ENCODE measurements at places on chromosomes 4 and X. TPM values are rescaled to one million over a fixed set of nuclear protein-coding genes. Genes with fewer than 3 reads are reported as not detected.

GRCh38 chr4:8195841-8196458, 3.1 kb upstream of the SH3TC1 start:
- peaks cover 22% of the 10 kb centered on the region for H3K4me1 ChIP-seq

- no peak for DNase-seq
- peaks cover 5% of the 10 kb centered on the region for H3K4me1 ChIP-seq
- H3K27me3 ChIP-seq, result no peaks in the 10 kb centered on the region
- H3K36me3 ChIP-seq, result no peaks in the 10 kb centered on the region
These were observed 1.4 kb downstream of the NSG1 start for GRCh38 chr4:4388311-4388790.

GRCh38 chrX:115029869-115030570, 12.6 kb upstream of the IL13RA2 start:
- no peaks in the 10 kb centered on the region for H3K27me3 ChIP-seq
- no peak overlapping the region for H3K4me3 ChIP-seq
- H3K36me3 ChIP-seq, result no peaks in the 10 kb centered on the region
- no peak overlapping the region for H3K27ac ChIP-seq
- no peaks in the 10 kb centered on the region for H3K4me1 ChIP-seq
- no peak for DNase-seq

DNA sequence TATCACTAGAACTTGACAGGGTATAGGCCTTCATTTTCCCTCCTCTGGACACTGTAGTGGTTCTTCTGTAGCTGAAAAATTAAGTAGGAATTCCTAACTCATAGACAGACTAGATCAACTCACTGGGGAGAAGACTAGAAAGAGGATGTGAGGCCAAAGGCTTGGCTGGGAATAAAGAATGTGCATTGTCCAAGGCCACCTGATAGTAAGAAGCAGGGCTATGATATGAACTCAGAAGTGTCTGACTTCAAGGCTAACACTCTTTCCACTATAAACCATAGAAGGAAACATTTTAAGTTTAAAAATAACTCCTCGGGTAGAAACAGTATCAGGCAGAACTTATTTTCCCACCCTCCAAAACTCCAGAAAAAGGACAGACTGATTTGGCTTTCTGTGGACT, 346.6 kb downstream of the OPHN1 start:
- no peaks in the 10 kb centered on the region for H3K4me1 ChIP-seq
- H3K4me3 ChIP-seq, result no peak overlapping the region
- H3K27me3 ChIP-seq, result no peaks in the 10 kb centered on the region
- no peak for DNase-seq
- no peaks in the 10 kb centered on the region for H3K36me3 ChIP-seq
- H3K27ac ChIP-seq, result no peak overlapping the region

- peaks cover 5% of the 10 kb centered on the region for H3K4me1 ChIP-seq
- H3K27ac ChIP-seq, result no peak overlapping the region
- H3K36me3 ChIP-seq, result no peaks in the 10 kb centered on the region
- no peaks in the 10 kb centered on the region for H3K27me3 ChIP-seq
These were observed 161.5 kb downstream of the SOWAHB start for GRCh38 chr4:76736414-76736813.

DNA sequence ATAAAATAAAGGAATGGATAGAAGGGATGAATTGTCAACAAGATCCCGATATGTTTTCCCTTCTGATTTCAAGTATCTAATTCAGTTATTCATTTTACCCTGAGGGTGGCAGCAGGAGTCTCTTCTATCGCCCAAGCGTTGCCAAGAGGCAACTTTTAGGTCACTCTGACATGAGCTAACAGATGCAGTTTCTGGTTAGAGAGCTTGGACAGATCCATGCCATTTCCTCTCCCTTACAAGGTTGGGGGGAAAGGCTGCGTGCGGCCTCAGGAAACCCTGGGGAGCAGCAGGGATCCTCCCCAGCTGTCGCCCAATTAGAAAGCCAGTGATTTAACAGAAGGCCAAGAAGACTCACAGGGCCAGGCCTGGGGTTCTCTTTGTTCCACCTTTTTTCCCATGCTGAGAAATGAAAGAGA, 35.3 kb upstream of the WAS start:
- H3K4me1 ChIP-seq, result no peaks in the 10 kb centered on the region
- no peak overlapping the region for H3K4me3 ChIP-seq
- no peaks in the 10 kb centered on the region for H3K27me3 ChIP-seq
- H3K27ac ChIP-seq, result no peak overlapping the region
- peak; percentile 30 for DNase-seq

DNA sequence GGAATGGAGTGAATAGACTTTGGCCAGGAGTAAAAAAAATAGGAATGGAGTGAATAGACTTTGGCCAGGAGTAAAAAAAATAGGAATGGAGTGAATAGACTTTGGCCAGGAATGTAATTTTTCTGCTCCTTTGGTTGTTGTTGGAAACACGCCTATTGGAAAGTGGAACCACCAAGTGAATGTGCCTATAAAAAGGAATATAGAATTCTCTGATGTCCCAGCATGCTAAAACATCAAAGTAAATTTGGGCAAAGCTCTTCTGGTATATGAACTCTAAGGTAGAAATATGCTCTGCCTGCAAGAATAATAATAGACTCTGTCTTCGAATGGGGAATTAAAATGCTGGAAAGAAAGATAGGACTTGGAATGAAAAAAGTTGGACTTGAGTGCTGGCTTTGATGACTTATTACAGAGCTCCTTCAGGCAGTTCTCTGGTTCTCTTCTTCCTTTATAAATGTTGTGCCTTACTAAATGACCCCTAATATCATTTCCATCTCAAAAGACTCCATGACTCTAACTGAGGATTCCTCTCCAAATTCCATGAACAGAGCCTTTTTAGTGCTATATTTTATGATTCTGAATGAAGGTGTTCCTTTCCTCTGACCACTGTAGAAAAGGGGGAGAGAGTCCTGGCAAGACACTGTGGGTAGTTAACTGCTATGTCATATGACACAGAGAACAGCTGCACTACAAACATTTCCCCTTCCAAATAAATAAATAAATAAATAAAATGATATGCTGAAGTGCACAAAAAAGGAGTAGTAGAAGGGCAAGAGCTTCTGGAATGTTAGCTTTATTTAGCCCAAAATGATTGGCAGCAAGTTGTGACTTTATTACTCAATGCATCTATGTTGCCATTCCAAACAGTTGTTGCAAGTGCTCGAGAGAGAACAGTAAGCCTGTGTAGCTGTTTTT, 13.5 kb upstream of the GBA3 start:
- H3K27me3 ChIP-seq, result no peaks in the 10 kb centered on the region
- no peak for DNase-seq
- no peak overlapping the region for H3K4me3 ChIP-seq

DNA sequence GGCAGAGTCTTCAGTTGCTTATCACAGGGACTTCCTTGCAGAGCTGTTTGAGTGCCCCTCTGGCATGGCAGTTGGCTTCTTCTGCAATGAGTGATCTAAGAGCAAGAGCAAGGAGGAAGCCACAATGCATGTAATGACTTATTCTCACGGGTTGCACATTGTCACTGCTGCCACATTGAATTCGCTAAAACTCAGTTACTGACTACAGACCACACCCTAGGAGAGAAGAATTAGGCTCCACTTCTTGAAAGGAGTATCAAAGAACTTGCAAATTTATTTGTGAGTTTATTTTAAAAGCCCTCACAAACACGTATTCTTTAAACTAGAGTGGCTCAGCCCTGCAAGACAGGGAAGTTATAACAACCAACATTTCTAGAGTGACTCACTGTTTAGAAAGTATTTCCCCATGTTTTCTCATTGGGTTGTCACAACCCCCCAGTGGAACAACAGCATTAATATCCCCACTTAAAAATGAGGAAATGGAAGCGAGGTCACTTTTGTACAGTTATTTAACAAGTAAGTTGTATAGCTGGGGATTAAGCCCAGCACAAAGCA, 32.4 kb upstream of the RBPJ start:
- H3K36me3 ChIP-seq, result no peaks in the 10 kb centered on the region
- H3K27me3 ChIP-seq, result no peaks in the 10 kb centered on the region
- DNase-seq, result no peak
- H3K4me3 ChIP-seq, result no peak overlapping the region
- H3K4me1 ChIP-seq, result peaks cover 4% of the 10 kb centered on the region
- no peak overlapping the region for H3K27ac ChIP-seq

- H3K27me3 ChIP-seq, result no peaks in the 10 kb centered on the region
- no peak overlapping the region for H3K27ac ChIP-seq
- H3K4me3 ChIP-seq, result no peak overlapping the region
- no peak for DNase-seq
These were observed 12.2 kb upstream of the ODAM start for GRCh38 chr4:70183168-70183939.

- no peak for DNase-seq
- peaks cover 13% of the 10 kb centered on the region for H3K4me1 ChIP-seq
- no peaks in the 10 kb centered on the region for H3K27me3 ChIP-seq
- no peak overlapping the region for H3K4me3 ChIP-seq
- no peaks in the 10 kb centered on the region for H3K36me3 ChIP-seq
These were observed 90.0 kb downstream of the SORBS2 start for GRCh38 chr4:185722029-185722316.

DNA sequence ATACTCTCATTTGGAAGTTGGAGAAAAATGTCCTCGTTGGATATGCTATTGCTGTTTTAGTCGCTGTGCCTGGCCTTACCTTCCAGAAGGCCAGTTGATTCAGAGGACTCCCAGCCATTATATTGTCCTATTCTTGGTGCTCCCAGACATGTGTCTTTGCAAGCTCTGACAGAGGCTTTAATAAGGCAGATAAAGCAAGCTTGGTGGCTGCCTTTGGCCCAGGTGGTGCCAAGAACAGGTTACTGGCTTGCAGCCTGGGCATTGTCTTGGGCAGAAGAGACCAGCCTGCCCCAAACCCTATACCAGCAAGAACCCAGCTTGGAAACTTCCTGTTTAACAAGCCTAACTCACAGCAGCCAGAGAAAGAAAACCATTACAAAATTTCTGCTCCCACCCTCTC, 16.9 kb downstream of the RAI2 start:
- no peaks in the 10 kb centered on the region for H3K36me3 ChIP-seq
- H3K27me3 ChIP-seq, result no peaks in the 10 kb centered on the region

DNA sequence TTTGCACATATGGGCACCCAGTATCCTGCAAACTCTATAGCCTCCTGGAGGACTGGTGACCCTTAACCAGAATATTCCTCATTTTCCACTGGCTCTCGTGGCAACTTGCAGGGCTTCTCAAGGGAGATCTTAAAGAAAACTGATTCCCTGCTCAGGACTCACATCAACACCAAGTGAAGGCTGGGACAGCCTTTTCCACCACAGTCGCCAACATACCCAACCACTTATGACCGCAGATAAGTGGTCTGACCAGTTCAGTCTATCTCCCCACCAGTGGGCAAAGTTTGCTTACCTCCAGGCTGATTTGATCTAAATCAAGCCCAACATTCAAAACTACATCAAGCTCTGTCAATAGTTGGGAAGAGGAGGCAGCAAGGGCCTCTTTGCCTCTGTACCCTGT, 289.3 kb upstream of the GATB start:
- DNase-seq, result no peak
- H3K4me1 ChIP-seq, result peaks cover 7% of the 10 kb centered on the region
- H3K4me3 ChIP-seq, result no peak overlapping the region
- H3K36me3 ChIP-seq, result no peaks in the 10 kb centered on the region
- no peaks in the 10 kb centered on the region for H3K27me3 ChIP-seq

DNA sequence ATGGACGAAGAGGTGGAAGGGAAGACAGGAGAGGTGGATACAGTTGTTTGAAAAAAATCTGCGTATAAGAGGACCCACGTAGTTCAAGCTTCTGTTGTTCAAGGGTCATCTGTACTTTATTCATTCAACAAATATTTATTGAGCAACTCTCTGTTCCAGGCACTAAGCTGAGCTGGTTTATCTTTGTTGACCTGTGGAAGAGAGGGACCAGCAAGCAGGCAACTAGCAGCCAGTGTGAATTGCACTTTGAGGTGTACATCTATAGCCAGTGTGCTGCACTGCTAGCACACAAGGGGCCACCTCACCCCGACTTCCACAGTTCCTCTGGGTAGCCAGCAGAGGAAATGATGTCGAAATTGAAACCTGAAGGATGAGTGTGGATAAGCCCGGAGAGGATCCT, 191.4 kb downstream of the SOWAHB start:
- no peaks in the 10 kb centered on the region for H3K36me3 ChIP-seq
- H3K4me3 ChIP-seq, result no peak overlapping the region
- peaks cover 11% of the 10 kb centered on the region for H3K4me1 ChIP-seq
- DNase-seq, result no peak
- H3K27me3 ChIP-seq, result no peaks in the 10 kb centered on the region

DNA sequence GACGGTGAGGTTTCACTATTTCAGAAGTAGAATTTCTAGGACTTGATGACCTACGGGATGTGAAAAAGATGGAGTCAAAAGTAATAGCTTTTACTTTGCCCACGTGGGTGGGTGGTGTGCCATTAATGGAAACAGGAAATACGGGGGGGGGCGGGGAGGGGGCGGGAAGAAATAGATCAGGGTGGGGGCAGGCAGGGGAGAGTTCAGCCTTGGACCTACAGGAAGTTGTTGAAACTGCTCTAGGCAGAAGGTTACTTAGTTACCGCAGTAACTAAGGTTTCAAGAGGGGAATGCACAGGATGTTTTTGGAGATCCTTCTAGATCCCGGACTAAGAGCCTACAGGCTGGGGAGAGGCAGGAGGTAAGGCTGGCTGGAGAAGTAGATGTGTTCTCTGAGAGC, 3.6 kb upstream of the FHL1 start:
- H3K27me3 ChIP-seq, result no peaks in the 10 kb centered on the region
- no peaks in the 10 kb centered on the region for H3K4me1 ChIP-seq
- no peak for DNase-seq
- no peak overlapping the region for H3K4me3 ChIP-seq
- no peaks in the 10 kb centered on the region for H3K36me3 ChIP-seq
- no peak overlapping the region for H3K27ac ChIP-seq

DNA sequence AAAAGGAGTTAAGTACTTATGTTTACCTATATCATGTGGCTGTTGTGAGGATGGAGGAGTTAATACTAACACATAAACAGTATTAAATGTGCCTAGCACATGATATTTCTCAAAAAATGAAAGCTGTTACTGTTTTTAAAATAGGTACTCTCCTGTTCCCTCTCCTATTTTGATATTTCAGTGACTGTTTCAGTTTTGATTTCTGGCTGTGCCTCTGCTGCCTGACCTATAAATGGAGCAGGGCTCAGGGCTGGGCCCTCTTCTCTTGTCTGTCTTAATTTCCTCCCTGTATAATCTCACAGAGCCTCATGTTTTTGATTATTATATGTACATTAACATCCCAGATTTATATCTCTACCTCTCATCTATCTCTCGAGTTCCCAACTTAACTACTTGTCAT, 93.3 kb downstream of the UGT8 start:
- no peaks in the 10 kb centered on the region for H3K36me3 ChIP-seq
- H3K27ac ChIP-seq, result no peak overlapping the region
- H3K27me3 ChIP-seq, result no peaks in the 10 kb centered on the region
- peaks cover 1% of the 10 kb centered on the region for H3K4me1 ChIP-seq

Gene SPATA4
- total RNA-seq, result 0.26 TPM

Gene ZNF157
- total RNA-seq, result 0.48 TPM

Gene DMP1
- not detected for total RNA-seq

Gene IL2
- total RNA-seq, result not detected

Gene FAM9C
- not detected for total RNA-seq

Gene HAND2
- 84.7 TPM for total RNA-seq

Gene MYOZ2
- 0.38 TPM for total RNA-seq

Gene PNMA5
- not detected for total RNA-seq

Gene MAPK10
- total RNA-seq, result 41.6 TPM

Data from ovary (tissue), 10 donors.